Stimulated activated CD4-positive, alpha-beta T cell treated with anti-CD3 and anti-CD28 coated beads, Interleukin-12 subunit alpha, Interleukin-12 subunit beta, amount 100 ng/mL, for 24 hours (primary cell): ENCODE measurements at places on chromosomes 13 and 19.

DNA sequence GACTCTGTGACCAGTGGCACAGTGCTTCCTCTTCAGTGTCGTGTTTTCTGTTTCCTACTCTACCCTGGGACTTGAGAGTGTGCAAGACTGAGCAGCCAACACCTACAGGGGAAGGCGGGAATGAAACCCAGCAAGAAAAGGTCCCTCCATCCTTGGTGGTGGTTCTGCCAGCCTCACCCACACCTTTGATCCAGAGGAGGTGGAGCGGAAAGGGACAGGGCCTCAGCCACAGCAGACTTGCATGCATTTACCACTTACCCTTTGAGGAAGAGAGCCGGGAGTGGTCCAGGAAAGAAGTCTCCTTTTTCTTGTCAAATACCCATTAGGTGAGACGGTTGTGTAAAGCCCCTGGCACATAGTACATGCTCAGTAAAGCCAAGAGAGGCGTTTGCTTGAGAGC, 164.8 kb upstream of the ZNF536 start:
- DNase-seq, result no peak

DNA sequence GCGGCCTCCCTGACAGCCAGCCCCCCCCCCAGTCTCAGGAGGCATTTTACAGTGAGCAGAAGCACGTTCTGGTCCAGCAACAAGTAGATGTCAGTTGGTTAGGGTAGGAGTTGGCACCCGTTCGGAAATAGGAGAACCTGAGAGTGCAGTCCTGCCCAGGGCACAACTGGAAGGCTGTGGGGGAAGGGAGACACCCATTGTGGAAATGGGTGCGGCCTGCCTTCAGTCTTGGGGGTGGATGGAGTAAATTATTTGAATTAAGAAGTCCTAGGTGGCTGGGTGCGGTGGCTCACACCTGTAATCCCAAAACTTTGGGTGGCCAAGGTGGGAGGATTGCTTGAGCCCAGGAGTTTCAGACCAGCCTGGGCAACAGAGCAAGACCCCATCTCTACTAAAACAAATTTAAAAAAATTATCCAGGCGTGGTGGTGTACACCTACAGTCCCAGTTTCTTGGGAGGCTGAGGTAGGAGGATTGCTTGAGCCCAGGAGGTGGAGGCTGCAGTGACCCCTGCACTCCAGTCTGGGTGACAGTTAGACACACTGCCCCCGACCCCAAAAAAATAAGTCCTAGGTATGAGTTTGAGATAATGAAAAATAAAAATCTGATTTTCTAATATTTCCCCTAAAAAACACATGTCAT, 1.2 kb downstream of the CIRBP start:
- no peak for DNase-seq

DNA sequence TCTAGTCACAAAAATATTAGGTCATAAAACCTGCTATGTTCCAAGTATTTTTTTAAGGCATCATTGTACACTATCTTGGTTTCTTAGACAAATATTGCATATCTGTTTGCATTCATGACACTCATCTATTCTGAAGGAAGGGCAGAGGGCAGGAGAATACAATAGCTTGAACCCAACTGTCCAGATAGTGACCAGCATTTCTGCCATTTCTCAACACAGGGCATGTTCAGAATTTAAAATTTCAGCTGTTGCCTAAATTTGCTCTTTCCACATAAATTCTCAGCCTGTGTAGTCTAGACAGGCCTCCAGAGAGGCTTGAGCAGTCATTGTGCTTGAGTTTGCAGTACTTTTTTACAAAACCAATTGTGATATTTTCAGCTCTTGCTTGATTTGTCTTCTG, 119.5 kb downstream of the ZAR1L start:
- DNase-seq, result no peak

DNA sequence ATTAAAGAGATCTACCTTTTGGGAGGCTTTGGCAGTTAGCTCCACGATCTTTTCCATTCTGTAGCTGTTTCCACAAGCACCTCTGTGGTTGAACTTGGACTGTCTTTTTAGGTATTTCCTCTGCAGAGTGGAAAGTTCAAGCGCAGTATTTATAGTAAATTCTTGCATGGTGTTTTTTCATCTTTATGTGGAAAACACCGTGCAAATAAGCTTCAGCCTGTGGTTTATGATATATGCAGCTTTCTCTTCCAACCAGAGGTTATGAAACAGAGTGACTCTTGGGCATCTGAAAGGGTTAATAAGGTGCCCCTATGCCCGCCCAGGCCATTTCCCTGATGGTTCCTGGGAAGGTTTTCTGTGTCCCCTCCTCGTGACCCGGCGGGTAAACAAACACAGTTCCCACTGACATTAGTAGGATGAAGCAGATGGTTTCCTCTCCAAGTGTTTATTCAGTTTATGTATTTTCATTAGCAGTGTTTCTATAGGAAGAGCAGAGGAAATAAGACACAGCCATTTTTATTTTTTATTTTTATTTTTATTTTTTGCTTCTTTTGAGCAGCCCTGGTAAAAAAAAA, 39.7 kb upstream of the RNF113B start:
- no peak for DNase-seq

DNA sequence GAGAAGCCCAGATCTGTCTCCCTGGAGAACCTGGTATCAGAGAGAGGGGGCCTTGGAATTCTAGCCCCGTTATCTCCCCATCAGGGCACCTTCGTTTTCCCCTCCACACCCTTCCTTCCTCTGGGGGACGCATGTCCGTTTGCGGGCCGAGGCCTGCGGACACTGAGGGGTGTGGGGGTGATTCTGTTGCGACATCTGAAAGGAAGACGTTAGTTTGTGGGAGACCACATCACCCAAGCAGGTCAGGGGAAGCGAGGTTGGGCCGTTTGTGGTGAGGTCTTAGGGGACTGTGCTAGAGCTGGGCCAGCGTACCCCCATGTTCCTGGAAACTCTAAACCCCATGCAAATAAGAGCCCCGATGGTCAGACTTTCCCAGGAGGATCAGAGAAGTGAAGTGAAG, 3.7 kb upstream of the HSH2D start:
- DNase-seq, result no peak

DNA sequence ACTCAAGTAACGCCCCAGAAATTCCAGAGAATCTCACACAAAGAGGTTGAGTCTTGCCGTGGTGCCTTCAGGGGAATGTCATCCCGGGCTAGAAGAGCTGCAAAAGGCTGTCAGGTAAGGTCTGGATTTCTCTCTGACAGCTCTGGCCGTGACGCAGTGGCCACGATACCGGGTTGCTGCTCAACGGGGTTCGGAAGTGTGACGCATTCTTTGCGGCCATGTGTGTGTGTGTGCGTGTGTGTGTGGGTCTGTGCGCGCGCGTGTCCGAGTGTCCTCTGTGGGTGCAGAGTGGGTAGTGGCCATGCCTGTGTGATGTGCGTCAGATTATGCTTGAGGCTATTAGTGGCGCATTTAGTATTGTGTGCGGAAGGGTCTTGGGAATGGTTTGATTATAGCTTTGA, 306 bp downstream of the ZNF540 start:
- DNase-seq, result peak; percentile 47

GRCh38 chr13:51780099-51780498, 23.9 kb downstream of the DHRS12 start:
- DNase-seq, result no peak

DNA sequence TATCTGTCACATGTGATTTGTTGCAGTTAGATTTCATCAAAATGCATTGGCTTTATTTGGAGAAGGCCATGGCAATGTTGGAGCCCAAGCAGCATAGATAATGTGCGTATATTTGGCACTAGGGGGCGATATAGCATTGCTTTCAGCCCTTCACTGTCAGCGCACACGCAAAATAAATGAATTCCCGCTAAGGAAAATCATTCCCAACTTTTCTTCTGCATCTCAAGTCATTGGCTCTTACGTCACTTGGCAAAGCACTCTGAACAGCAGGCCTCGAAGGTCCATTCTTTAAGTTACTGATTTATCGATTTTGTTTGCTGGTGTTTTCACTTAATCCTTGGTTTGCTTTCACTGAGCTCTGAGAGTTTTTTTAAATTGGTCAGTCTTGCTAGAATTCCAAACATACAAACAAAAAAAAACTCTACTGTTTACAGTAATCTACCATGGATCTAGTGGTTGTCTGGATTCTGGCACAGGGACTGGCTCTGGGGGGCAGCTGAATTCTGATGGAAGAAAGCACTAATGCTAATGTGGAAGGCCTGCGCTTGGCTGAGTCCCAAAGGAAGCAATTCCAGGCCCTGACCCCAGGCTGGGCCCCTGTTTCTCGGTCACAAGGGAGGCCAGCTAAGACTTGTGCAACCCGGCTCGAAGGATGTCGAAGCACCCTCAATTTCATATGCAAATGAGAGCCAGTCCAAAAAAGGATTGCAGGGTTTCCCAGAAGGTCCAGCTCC, 97.7 kb upstream of the IPO5 start:
- no peak for DNase-seq

- DNase-seq, result no peak
Measured at GRCh38 chr13:32126756-32127155, 95.2 kb downstream of the FRY start.

- no peak for DNase-seq
Measured at GRCh38 chr13:35764326-35765015, 288.0 kb upstream of the MAB21L1 start.
